DMS79 treated with DMSO at 0.1 percent for 48 hours (cell line): ENCODE measurements at places on chromosomes 12 and 14.

- DNase-seq: no peak
Measured at GRCh38 chr14:46048127-46048526, 603.5 kb downstream of the RPL10L start.

GRCh38 chr14:102940729-102941362, 18.4 kb downstream of the AMN start:
- DNase-seq: no peak

GRCh38 chr14:55772486-55772885, 192.5 kb downstream of the KTN1 start:
- DNase-seq: no peak

GRCh38 chr14:59161561-59162175, 26.8 kb upstream of the DAAM1 start:
- DNase-seq: no peak

DNA sequence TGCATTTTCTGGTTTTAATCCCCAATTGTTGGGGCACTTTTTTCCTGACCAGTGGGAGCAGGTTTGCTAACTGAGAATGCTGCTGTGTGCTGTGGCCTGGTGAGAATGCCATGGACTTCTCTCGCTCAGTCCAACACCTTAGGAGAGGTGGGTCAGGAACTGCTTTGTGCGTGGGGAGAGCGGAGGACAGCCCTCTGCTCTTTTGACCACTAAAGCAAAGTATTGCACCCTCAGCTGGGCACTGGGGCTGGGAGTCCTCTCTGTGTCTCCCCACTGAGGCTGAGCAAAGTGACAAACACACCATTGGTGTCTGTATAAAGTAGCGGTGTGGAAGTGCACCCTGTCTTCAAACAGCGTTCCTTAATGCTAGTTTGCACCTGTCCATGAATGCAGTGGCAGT, 136.2 kb downstream of the SAMD4A start:
- no peak for DNase-seq

DNA sequence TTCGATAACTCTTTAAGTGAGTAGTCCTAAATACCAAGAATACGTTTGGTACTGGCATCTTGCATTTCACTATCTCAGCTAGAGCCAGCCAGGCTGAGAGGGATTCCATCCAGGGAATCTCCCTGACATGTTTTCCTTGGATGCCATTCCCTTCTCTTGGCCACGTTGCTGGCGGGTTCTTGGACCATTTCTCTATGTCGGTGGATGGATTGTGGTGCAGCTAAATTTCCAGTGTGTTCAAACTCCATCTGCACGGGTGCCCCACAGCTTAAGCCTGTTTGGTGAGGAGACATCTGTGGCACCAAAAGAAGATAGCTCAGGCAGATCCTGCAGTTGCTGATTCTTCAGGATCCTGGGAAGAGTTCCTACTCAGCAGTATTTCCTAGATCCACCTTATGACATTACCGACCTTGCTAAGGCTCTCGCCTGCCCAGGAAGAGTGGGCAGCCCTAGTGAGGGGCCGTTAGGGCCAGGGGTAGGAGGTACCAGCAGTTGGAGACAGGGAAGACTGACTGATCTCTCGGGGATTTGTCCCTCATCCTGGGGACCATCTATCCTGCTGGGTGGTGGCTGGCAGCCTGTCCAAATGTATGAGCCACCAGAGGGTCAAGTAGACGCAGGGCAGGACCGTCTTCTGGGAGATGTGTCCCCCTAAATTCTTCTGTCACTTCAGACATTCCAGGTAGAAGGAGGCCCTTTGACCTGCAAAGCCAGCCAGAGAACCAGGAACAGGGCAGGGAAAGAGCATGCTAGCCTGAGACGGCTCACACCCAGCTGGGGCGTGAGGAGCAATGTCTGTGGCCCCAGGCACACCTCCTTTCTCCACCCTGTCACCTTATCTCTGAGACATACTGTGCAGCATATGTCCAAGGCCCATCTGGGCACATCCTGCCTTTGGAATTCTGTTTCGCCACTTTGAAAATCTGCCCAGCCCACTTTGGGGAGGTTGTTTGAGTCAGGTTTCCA, 72.6 kb upstream of the CAPRIN2 start:
- no peak for DNase-seq

GRCh38 chr12:106284358-106285105, 18.0 kb upstream of the TCP11L2 start:
- peak; percentile 78 for DNase-seq

GRCh38 chr12:78559886-78560285, 304.7 kb upstream of the SYT1 start:
- DNase-seq: no peak

DNA sequence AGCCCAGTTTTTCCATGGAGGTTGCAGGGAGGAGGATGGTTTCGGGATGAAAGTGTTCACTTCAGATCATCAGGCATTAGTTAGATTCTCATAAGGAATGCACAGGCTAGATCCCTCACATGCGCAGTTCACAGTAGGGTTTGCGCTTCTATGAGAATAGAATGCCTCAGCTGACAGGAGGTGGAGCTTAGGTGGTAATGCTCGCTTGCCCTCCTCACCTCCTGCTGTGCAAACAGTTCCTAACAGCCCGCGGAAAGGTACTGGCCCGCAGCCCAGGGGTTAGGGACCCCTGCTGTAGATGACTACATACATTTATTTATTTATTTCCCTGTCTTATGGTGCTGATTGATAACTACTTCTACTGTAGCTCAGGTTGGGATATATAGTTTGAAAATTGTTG, 93.2 kb downstream of the FBXO33 start:
- DNase-seq: no peak

DNA sequence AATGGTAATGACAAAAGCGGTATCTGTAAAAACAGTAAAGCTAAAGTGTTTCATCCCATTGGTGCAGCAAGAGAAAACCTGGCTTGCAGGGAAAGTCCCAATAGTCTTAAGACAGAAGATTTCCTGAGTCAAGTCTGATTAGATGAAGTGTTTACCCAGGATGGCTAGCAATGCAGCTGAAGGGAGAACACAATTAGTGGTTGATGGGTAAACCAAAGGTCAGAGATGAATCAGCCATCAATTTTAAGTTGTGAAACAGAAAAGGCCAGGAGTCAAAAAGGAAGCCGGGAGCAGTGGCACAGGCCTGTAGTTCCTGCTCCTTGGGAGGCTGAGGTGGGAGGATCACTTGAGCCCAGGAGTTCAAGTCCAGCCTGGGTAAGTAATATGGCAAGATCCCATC, 52.6 kb downstream of the SEC23A start:
- no peak for DNase-seq

DNA sequence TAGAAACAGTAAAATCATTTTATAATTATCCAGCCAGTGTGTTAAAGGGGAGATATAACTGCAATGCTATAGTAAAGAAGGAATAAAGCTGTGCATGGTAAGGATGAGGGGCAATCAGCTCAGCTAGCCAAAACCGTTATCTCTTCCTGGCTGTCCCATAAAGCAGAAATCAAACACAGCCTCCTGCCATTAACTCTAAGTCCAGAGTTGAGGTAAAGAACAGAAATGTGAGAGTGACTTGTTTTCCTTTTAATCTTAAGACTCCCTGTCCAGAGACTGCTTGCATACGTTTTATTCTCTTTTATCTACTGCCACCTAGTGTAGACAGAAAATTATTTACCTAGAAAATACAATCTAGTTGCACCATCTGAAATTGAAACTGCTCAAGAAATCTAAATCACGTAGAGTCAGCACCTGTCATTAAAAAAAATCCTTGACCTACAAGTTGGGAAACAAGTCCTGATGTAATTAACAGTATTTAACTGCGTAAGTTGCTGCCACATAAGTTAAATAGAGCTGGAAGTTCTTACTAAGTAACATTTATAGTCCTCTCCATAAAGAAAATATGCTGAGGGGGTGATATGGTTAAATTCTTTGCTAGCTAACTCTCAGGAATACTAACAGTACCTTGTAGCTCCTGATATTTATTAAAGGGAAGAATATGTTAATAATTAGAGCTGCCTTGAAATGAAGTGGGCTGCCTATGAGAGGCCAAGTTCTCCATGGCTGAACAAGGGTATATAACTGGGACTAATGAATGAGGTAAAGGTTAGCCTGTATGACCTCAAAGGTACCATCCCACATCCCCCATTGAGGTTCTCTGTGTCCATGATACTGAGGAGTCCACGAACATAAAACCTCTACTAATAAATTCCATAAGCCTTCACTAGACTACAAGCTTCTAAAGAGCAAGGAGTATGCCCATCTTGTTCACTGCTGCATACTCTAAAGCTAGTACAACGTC, 62.7 kb downstream of the GALNT4 start:
- DNase-seq: peak; percentile 75

- no peak for DNase-seq
Measured at GRCh38 chr12:54384591-54385041, at the start of gene ZNF385A. Gene ZNF385A (minus strand): TSS chr12:54384733. CDS start chr12:54384514, 219 bp downstream.

GRCh38 chr12:101697930-101698799, 725 bp downstream of the CHPT1 start:
- DNase-seq: peak; percentile 62

GRCh38 chr14:101600336-101600890, 39.1 kb downstream of the DIO3 start:
- DNase-seq: no peak

DNA sequence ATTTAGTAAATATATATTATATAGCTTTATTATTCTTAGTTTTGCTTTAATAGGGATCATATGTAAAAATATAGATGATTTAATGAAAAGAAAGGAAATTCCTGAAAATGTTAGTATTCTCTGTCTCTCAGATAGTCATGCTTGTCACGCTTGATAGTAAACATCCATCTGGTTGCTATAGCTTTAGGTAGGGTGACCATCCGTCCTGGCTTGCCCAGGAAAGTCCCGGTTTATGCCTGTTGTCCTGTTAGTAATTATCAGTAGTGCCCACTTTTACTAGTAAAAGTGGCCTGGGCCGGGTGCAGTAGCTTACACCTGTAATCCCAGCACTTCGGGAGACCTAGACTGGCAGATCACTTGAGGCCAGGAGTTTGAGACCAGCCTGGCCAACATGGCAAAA, 23.8 kb downstream of the CFAP54 start:
- DNase-seq: no peak

GRCh38 chr14:37622231-37622923, 26.9 kb downstream of the TTC6 start:
- DNase-seq: no peak

- DNase-seq: peak; percentile 83
Measured at GRCh38 chr12:6869049-6870021, 2.0 kb downstream of the TPI1 start.

- no peak for DNase-seq
Measured at GRCh38 chr12:25241167-25242020, 9.3 kb downstream of the KRAS start.

- no peak for DNase-seq
Measured at GRCh38 chr14:93031505-93032315, 84.0 kb downstream of the ITPK1 start.

- no peak for DNase-seq
Measured at GRCh38 chr12:24172031-24172772, 222.7 kb upstream of the SOX5 start.

GRCh38 chr14:70907996-70908934, 1.0 kb downstream of the PCNX1 start:
- peak; percentile 45 for DNase-seq

DNA sequence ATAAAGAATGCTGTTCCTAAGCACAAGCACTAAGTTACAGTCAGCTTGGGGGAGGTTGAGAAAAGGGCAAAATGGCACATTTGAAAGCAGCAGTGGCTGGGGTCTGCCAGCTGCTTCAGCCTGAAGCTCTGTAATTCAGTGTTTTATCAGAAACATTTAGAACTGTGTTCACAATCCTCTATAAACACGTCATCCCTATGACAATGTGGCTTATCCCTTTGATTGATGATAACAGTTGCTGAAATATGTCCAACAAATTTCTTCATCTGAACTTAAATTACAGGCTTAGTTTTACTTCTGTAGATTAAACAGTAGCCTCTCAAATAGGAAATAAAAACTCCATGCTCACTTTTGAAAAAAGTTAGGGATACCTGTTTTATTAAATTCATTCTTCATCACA, 108.8 kb downstream of the VEZT start:
- no peak for DNase-seq

GRCh38 chr12:11778713-11779685, 129.5 kb downstream of the ETV6 start:
- no peak for DNase-seq

DNA sequence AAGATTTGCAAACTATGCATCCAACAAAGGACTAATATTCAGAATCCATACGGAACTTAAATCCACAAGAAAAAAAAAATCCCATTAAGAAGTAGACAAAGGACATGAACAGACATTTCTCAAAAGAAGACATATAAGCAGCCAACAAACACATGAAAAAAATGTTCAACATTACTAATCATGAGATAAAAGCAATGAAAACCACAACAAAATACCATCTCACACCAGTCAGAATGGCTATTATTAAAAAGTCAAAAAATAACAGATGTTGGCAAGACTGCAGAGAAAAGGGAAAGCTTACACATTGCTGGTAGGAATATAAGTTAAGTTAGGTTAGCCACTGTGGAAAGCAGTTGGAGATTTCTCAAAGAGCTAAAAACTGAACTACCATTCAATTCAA, 16.2 kb downstream of the CDK17 start:
- DNase-seq: no peak

DNA sequence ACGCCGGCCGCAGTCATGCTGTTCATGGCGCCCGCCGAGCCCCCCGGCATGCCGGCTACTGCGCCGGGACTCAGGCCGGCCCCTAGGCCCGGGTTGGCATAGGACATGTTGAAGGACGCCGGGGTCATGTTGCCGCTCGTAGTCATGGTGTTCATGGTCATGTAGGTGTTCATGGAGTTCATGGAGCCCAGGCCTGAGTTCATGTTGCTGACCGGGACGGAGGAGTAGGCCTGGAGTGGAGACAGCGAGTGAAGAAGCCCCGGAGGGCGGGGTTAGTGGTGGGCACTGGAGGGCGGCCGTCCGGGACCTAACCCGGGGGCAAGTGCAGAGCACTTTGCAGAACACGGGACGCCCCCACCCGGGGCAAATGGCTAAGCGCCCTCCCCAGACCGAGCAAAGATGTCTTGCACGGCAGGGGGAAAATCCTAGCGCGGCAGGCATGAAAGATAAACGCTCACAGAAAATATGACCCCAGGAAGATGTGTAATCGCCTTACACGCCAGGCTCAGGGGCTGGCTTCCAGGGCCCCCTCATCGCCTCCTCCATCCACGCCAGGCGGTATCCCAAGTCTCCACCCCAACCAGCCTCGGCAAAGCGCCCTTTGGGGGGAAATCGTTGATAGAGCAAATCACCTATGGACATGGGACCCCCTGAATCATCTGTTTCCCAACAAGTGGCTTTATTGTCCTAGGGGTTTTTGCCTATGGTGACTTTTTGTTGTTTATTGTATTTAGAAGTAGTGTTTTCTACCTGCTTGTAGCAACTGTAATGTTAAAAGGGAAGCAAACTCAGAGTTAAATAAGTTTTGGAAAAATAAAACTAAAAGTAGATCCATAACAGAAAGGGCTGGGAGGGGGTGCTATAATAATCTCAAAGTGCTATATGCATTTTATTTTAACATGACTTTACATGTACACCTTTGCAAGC, 2.3 kb downstream of the FOXA1 start:
- DNase-seq: peak; percentile 84
